ENCODE measurements at places on chromosomes 12 and 14. TPM values are rescaled to one million over a fixed set of nuclear protein-coding genes. Genes with fewer than 3 reads are reported as not detected.

The CLEC4C gene
- not detected for total RNA-seq

The FAM222A gene
- 3.4 TPM for total RNA-seq

The SLCO1C1 gene
- total RNA-seq: not detected

The TSHR gene
- total RNA-seq: not detected

The DBX2 gene
- not detected for total RNA-seq

The TAS2R30 gene
- total RNA-seq: not detected

The TBC1D30 gene
- total RNA-seq: 1.9 TPM
